H54 (cell line): ENCODE measurements at places on chromosomes 12 and 14.

GRCh38 chr12:46201284-46201789, 67.5 kb downstream of the SLC38A1 start:
- no peak for DNase-seq

DNA sequence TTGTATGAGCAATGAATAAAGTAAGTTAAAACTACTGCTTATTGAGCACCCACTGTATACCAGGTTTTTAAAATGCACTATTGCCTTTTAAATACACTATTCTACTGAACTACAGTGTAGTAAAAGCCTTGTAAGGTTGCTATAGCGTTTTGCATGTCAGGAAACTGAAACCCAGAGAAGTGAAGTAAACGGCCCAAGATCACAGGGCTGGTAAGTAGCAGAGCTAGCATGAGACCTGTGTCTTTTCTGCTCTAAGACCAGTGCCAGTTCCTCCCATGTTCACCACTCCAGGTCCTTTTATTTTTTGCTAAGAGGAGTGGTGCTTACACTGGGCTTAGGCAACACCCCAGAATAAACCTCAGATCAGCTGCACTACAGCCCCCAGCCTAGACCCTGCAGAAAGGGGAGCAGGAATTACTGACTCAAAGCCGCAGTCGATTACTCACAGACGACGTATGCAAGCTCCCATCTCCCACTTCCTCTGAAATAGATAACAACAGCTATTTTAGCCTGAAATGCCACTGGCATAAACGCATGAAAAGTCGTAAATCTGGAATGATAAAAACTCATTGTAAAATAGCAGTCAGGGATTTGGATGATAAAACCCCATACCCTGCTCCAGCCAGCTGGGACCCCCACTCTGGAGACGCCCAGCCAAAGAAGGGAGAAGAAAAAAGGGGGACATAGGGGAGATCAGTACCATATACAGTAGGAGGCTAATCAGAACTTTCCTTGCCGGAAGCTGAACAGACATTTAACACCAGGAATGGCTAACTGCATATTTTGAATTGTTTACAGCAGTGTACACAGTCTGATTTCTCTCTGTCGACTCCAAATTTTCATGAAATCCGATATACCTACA, 108.3 kb downstream of the NUAK1 start:
- DNase-seq = peak; percentile 59

- peak; percentile 59 for DNase-seq
These were observed 9.9 kb downstream of the GPRC5A start for GRCh38 chr12:12901158-12901791.

DNA sequence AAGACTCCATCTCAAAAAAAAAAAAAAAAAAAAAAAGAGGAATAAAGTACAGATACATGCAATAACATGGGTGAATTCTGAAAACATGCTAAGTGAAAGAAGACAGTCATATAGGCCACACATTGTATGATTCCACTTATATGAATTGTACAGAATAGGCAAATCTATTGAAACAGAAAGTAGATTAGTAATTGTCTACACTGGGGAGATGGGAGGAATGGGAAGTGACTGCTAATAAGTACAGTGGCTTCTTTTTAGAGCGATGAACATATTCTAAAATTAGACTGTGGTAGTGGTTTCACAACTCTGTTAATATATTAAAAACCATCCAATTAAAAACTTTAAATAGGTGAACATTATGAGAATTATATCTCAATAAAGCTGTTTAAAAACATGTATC, 74.4 kb downstream of the ANKS1B start:
- no peak for DNase-seq

- peak; percentile 47 for DNase-seq
These were observed 16.3 kb downstream of the RAPGEF3 start for GRCh38 chr12:47742253-47742825.
